NCI-H510A treated with DMSO at 0.1 percent for 48 hours (cell line): ENCODE measurements at places on chromosomes 12 and 14.

DNA sequence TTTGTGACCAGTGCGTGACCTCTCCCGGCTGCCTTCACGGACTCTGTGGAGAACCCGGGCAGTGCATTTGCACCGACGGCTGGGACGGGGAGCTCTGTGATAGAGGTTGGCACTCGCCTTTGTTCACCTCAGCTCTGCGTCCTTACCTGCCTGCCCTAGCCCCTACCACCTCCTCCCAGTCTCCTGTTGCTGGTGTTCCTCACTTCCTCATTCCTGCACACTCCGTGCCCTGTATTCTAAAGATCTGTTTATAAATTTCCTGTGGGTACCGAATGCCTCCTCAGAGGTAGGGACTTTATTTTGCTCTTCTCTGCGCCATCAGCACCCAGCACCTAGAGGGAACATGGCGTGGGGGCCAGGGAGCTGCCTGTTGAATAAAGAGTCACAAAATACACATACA lies 2.3 kb downstream of the DLK1 start:
- DNase-seq = no peak

- no peak for DNase-seq
These were observed 1.1 kb downstream of the AJUBA start for GRCh38 chr14:22981090-22981875.

DNA sequence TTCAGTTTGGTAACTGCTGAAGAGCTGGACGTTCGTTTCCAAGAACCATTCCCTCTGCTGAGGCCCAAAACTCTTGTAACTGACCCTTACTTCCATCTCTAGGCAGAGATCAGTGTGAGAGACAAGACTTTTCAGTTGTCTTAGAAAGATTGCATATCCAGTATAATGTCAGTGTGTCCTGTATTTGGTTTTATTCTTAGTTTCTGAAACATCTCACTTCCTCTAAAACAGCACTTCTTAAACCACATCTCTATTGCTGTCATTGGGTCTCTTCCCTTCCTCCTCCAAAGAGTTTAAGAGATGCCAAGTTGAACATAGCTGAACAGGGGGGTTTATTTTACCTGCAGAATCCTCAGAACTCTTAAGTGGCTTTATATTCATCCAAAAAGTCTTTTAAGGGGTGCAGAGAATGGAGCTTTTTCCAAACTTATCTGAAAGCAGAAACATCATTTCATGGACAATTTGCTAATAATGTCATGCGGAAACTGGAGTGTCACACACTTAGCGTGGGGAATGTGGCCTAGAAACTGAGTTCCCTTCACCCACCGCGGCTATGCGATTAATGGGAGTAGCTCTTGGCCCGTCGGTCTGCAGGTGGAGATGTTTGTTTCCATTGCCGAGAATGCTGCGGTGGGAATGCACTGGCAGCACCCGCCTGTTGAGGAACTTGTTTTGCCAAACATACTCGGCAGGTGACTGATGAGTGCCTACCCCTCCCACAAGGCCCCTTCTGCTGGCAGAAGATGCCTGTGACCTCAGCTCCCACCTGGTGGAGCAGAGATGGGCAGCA lies 148.2 kb downstream of the ADGRD1 start:
- DNase-seq = no peak

GRCh38 chr14:79568594-79568993 lies 642.7 kb downstream of the DIO2 start:
- DNase-seq = no peak

DNA sequence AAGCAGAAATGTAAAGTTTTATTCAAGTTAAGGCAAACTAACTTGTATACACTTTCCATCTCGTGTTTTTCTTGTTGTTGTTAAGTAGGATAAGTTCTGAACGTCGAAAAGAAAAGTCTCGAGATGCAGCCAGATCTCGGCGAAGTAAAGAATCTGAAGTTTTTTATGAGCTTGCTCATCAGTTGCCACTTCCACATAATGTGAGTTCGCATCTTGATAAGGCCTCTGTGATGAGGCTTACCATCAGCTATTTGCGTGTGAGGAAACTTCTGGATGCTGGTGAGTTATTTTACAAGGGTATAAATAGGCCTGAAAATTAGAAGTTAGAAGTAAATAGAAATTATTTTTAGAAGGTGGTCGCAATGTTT lies 25.0 kb downstream of the HIF1A start:
- no peak for DNase-seq

DNA sequence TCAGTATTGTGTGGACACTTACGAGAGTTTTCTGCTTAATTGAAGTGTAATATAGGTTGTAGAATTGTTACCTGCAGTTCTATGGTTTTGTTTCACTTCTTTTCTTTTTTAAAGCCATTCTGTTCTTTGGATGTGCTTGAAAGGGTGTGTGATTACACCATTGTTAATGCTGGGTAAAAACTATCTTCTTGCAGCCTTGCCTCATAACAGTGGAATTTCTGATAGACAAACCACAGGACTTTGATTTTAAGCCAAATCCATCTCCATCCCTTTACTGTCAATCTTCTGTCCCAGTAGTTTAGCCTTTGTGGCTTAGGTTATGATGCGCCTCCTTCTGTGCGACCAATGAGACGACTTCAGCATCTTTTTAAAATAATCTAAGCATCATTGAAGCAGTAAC lies 182.3 kb downstream of the PELI2 start:
- DNase-seq = no peak

DNA sequence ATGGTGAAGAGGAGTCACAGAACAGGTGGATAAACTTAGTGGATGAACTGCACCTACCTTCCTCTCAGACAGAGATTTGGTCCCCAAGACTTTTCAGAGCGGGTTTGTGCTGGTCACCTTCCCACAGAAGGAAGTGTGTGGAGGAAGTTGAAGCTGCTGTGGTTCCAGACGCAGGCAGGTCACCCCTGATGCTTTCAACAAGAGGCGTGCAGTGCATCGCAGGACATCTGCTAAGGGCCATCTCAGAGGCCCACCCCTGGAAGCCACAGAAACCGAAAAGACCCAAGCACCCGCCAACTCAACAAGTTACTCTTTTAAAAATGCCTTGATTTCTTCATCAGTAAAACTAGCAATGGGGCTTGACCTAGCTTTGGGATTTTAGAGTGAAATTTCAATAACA lies 1.0 kb upstream of the GPX2 start:
- DNase-seq = no peak

DNA sequence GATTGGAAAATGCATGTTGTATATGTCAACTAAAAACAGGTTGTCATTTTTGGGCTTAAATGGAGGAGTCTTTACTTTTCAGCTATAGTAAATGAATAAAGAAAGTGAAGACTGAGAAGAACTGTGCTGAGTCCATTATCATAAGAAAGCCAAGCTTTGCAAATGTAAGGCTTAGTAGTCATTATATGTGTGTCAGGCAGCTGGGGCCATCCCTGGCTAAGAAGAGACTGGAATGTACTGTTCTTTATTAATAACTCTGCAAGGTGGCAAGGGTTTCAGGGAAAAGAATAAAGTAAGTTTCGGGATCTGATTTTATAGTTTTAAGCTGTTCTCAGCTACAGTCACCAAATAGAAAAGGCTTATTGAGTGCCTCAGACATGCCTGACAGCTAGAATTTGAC lies 48.7 kb downstream of the SRGAP1 start:
- DNase-seq = no peak

DNA sequence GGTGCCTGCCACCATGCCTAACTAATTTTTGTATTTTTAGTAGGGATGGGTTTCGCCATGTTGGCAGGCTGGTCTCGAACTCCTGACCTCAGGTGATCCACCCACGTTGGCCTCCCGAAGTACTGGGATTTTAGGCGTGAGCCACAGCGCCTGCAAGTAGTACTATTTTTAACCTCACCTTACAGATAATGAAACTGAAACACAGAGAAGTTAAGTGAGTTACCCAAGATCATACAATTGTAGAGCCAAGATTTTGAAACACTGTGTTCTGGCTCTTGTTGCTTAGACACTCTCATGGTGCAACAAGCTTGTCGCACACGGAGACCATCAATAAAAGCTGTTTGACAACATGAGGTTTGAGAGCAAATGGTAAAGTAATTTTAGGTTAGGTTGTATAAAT lies 159.1 kb upstream of the LMNTD1 start:
- no peak for DNase-seq

GRCh38 chr12:132674561-132674960 lies 12.6 kb downstream of the POLE start:
- no peak for DNase-seq

GRCh38 chr14:105084741-105085571 lies 19.7 kb upstream of the GPR132 start:
- no peak for DNase-seq

DNA sequence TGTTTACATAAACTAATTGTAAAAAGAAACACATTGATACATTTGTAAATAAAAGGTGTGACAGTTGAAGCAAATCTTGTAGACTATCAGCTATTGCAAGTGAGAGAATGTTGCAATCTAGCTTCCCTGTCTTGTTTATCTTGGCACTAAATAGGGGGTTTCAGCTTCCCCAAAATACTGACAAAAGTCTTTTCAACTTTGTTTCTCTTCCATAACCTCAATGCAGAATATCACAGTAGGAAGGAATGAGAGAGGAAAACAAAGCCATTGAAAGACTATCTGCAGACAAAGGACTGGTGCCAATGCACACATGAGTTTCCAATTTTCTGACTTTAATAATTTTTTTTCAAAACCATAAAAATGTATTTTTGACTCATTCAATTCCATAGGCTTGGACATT lies 886.2 kb upstream of the MGAT4C start:
- no peak for DNase-seq

DNA sequence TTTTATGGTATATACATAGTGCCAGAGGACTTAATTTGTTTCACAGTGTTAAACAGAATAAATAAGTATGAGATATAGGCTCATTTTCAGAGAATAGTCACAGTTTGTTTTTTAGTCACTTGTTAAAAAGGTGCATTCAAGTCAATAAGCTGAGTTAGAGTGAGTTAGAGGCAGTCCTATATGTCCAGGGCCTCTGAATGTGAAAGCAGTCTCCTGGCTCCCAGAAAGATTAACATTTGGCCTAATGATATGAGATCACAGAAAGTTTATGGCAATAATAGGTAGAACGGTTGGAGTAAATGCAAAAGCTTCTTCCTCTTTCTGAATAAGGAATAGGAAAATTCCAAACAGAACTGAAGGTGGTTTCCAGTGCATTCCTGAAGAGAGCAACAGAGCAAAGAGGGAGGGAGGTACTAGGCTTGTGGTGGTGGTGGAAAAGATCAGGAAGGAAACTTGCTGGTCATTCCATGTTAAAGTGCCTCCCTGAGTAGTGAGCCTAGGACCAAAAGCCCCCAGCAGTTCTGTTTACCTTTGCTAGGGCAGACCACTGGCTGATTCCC lies 54.4 kb downstream of the SLC38A4 start:
- peak; percentile 10 for DNase-seq

DNA sequence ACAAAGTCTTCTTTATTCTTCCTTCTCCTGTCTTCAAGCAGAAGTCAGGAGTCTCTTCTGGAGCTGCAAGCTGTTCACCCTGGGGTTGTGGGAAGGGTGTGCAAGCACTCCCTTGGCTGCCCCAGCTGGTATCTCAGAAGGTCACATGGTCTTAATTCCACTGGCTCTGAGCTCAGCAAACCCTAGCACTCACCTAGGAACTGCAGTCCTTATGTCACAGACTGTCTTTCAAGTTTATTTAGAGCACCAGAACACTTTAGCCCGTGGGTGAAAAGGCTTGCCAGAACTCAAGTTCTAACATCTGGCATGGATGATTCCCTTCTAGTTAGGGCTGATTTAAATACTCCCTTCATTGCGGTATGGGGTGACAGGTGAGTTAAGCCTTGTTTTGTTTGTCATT lies 379.0 kb downstream of the CCER1 start:
- peak; percentile 62 for DNase-seq

GRCh38 chr12:24373004-24373403 lies 423.5 kb upstream of the SOX5 start:
- DNase-seq = no peak

- no peak for DNase-seq
These were observed 42.2 kb upstream of the ARID2 start for GRCh38 chr12:45687081-45688015.
